Type B pancreatic cell (in vitro differentiated cells): ENCODE measurements at places on chromosomes 3 and 15. TPM values are rescaled to one million over a fixed set of nuclear protein-coding genes. Genes with fewer than 3 reads are reported as not detected.

DNA sequence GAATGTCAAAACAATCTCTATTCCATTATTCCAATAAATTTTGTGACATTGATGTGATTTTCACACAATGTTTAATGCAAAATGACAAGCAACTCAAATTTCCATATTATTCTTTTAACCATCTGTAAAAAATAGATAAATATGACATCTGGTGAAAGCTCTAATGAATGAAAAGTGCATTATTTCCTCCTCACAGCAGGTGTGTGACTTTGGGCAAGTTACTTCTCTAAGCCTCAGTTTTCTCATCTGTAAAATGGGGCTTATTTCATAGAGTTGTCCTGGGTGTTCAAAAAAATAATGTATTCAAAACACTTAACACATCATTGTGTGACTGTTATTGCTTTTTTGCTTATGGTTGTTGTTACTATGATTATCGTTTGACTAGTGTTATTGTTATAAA, 70.4 kb downstream of the THBS1 start:
- DNase-seq, result no peak
- no peaks in the 10 kb centered on the region for H3K36me3 ChIP-seq
- H3K27me3 ChIP-seq, result no peaks in the 10 kb centered on the region
- H3K27ac ChIP-seq, result no peak overlapping the region

DNA sequence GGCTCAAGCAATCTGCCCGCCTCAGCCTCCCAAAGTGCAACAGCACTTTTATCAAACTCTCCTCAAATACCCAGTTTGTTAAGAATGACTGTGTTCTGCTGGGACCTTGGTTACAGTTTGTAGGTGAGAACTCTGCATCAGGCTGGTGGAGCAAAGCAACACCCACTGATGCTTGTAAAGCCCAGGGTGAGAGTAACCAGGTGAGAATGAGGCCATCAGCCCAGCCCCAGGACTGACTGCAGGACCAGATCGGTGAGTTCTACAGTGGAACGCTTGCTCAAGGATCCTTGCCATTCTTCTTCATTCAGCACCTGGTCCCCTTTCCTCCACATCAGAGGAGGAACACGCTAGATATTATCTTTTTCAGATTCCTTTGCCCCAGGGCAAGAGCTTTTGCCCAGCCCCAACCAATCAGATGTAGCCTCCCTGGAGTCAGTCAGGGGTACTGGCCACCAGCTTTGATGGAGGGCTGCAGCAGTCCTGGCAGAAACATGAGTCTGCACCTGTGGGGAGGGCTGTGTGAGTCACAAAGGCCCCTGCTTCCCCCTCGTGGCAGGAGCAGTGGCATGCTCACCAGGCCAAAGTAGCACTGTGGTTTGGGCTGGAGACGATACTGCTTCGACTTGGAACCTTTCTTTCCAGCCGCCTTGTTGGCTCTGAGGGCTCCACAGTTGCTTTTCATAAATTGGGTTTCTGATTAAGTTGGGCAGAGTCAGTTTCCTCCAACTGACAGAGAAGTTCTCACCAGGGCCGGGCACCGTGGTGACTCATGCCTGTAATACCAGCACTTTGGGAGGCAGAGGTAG, 3.5 kb upstream of the SHISA5 start:
- H3K4me3 ChIP-seq, result peak overlapping the region; percentile 71
- no peaks in the 10 kb centered on the region for H3K27me3 ChIP-seq
- peak overlapping the region; percentile 85 for H3K27ac ChIP-seq
- DNase-seq, result no peak
- H3K36me3 ChIP-seq, result no peaks in the 10 kb centered on the region

DNA sequence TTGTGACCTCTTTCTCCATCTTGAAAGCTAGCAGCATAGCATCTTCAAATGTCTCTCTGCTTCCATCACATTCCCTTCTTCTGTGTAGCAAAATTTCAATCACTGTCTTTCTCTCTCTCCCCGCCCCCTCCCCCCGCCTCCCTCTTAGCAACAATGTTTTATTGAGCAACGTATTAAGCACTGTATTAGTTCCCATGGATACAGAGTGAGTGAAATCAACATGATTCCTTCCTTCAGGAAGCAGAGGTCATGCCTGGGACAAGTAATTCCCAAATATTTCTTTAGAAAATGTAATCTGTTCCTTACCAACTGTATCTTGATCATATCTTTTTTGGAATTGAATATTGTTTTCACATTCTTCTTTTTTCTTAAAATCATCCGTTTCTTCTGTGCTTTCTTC, 373.7 kb upstream of the NECTIN3 start:
- H3K27ac ChIP-seq, result no peak overlapping the region
- no peak overlapping the region for H3K4me3 ChIP-seq
- H3K27me3 ChIP-seq, result no peaks in the 10 kb centered on the region
- peaks cover 5% of the 10 kb centered on the region for H3K4me1 ChIP-seq
- no peak for DNase-seq

DNA sequence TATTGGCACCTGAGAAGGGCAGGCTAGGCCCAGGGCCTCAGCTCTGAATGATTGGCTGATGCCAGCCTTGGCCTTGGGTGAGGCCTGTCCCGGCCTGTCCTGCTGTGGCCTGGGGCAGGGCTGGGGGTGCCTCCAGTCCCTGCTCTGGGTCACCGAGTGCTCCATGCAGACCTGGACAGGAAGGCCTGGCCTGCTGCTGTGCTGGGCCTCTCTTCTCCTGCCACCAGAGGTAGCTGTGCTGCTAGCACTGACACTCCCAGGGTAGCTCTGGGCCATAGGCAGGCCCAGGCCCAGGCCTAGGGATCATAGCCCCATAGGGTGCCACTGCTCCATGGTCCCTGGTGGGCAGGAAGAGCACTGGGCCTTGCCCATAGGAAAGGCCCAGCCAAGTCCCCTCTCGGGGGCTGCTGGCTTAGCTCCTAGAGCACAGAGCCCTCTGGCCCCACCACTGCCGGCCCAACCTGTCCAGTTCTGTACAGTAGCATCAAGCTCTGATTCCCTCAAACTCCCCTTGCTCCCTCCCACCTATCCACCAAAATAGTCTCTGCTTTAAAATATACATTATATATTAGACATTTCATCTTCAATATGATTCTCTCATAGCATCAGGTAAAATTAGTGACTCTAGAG, 18.2 kb downstream of the ABTB1 start:
- H3K27ac ChIP-seq, result no peak overlapping the region
- no peak for DNase-seq
- no peaks in the 10 kb centered on the region for H3K36me3 ChIP-seq
- H3K4me1 ChIP-seq, result peaks cover 9% of the 10 kb centered on the region
- H3K4me3 ChIP-seq, result no peak overlapping the region
- H3K27me3 ChIP-seq, result no peaks in the 10 kb centered on the region

DNA sequence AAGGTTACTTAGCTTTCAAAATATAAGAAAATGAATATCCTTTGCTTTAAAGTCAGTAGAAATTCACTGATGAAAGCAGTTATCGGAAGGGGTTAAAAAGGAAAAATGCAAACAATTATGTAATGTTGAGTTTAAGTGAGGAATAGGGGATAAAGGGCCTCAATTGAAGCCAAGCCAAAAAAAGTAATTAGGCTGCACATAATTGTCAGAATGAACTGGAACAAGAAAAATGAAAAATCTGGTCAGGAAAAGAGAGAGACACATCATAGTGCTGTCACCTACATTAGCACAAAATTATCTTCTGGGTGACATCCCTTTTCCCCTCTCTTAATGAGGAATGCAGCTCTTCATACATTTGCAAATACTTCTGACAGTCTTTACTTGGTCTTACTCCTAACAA, 48.8 kb upstream of the PIK3R4 start:
- no peak for DNase-seq
- peaks cover 26% of the 10 kb centered on the region for H3K27me3 ChIP-seq
- H3K36me3 ChIP-seq, result no peaks in the 10 kb centered on the region
- no peak overlapping the region for H3K27ac ChIP-seq
- H3K4me3 ChIP-seq, result no peak overlapping the region

DNA sequence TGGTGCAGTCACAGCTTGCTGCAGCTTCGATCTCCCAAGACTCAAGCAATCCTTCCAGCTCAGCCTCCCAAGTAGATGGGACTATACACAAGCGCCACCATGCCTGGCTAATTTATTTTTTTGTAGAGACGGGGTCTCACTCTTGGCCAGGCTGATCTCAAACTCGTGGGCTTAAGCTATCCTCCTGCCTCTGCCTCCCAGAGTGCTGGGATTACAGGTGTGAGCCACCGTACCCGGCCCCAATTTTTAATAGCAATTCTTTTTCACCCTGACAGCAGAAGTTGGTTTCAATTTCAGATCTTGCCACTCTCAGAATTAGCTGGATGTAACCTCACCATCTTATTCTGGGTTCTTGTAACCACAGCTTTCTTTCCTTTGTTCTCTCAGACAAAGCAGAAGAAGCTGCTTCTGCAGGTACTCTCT, 64.8 kb downstream of the TRIM71 start:
- peaks cover 32% of the 10 kb centered on the region for H3K4me1 ChIP-seq
- H3K27ac ChIP-seq, result no peak overlapping the region
- peaks cover 20% of the 10 kb centered on the region for H3K36me3 ChIP-seq
- no peak for DNase-seq
- no peak overlapping the region for H3K4me3 ChIP-seq

GRCh38 chr15:83739629-83740028, 85.7 kb downstream of the ADAMTSL3 start:
- H3K27ac ChIP-seq, result no peak overlapping the region
- no peaks in the 10 kb centered on the region for H3K4me1 ChIP-seq
- H3K4me3 ChIP-seq, result no peak overlapping the region
- no peaks in the 10 kb centered on the region for H3K36me3 ChIP-seq

- no peaks in the 10 kb centered on the region for H3K27me3 ChIP-seq
- H3K36me3 ChIP-seq, result no peaks in the 10 kb centered on the region
- no peak for DNase-seq
- H3K4me3 ChIP-seq, result no peak overlapping the region
- no peak overlapping the region for H3K27ac ChIP-seq
Observed at GRCh38 chr3:109930582-109930981, 593.2 kb upstream of the DPPA4 start.

DNA sequence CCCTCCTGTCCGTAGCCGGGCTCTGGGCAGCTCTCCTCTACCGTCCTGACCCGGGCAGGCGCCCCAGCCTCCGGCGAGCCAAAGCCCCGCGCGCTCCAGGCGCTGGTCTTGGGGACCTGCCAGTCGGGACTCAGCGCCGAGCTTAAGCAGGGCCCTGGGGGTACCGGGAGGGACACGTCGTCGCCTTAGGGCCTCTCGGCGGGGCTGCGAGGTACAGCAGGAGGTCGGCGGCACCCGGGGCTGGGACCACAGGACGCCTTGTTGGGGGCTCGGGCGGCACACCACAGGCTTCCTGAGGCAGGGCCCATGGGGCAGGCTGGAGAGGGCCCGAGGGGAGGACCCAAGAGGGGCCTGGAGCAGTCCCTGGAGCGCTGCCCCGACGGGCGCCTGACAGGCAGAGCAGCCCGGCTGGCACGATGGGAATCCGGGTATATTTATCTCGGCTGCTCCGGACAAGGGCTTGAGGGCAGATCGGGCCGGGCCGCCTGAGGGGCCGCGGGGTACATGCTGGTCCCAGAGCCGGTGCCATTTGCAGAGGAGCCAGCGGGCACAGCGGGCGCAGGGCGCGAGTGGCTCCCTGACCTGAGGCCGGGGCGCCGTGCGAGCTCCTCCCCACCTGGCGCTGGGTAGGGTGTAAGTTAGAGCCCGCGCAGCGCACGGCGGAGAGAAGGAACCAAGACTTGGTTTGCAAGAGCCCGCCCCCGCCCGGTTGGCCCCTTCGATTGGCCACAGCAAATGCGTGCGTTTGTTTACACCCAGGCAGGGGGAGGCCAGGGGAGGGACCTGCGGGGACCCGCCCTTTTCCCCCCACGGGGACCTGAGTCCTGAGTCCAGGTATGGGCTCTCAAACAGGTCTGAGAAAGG, 574 bp downstream of the SLC38A3 start:
- DNase-seq, result no peak
- peaks cover 36% of the 10 kb centered on the region for H3K27me3 ChIP-seq
- H3K4me3 ChIP-seq, result peak overlapping the region; percentile 73
- H3K36me3 ChIP-seq, result no peaks in the 10 kb centered on the region
- H3K27ac ChIP-seq, result no peak overlapping the region

GRCh38 chr3:152293347-152294006, 24.7 kb downstream of the MBNL1 start:
- no peak for DNase-seq
- no peaks in the 10 kb centered on the region for H3K27me3 ChIP-seq
- peaks cover 30% of the 10 kb centered on the region for H3K4me1 ChIP-seq
- H3K36me3 ChIP-seq, result peaks cover 4% of the 10 kb centered on the region

Gene NANOGP8
- total RNA-seq, result not detected in 2 replicates

GRCh38 chr3:120637851-120638559, 41.9 kb downstream of the NDUFB4 start:
- H3K27me3 ChIP-seq, result no peaks in the 10 kb centered on the region
- peaks cover 3% of the 10 kb centered on the region for H3K4me1 ChIP-seq
- no peak overlapping the region for H3K27ac ChIP-seq
- no peak overlapping the region for H3K4me3 ChIP-seq
- DNase-seq, result no peak

DNA sequence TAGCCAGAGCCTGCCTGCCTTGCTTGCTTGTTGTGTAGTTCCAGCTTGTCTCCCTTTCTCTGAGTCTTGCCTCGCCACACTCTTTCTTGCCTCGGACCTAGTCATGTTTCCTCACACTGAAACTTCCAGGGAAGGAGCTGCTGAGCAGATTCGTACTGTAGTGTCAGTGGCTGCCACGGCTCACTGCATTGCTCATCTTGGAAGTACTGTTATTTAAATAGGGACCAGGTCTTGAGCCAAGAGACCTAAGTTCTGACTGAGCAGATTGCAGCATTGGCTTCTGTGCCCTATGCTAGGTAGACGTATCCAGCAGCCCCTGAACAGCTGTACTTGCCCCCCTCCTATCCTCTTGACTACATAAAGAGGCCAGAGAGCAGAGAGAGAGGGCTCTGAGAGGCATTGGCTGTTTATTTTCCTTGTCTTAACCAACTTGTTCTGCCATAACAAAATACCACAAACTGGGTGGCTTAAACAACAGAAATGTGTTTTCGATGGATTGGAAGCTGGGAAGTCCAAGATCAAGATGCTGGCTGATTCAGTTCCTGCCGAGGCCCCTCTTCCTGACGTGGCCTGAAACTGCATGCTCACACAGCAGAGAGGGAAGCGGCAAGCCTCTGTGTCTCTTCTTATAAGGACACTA, 5.8 kb upstream of the RARRES1 start:
- no peaks in the 10 kb centered on the region for H3K27me3 ChIP-seq
- H3K4me3 ChIP-seq, result no peak overlapping the region
- no peak overlapping the region for H3K27ac ChIP-seq
- DNase-seq, result no peak

Gene XPC
- total RNA-seq, result 42.9 and 44.2 TPM in 2 replicates

Gene MASP1
- 1.6 and 1.7 TPM in 2 replicates for total RNA-seq
